ENCODE measurements at places on chromosomes 2 and 18. TPM values are rescaled to one million over a fixed set of nuclear protein-coding genes. Genes with fewer than 3 reads are reported as not detected.

The DSG1 gene
- total RNA-seq, result not detected

The IL18R1 gene
- total RNA-seq, result 50.2 TPM

The SERPINB12 gene
- not detected for total RNA-seq

The NTSR2 gene
- not detected for total RNA-seq

The RAD51AP2 gene
- not detected for total RNA-seq

The IL1F10 gene
- total RNA-seq, result not detected

The SPIRE1 gene
- 7.6 TPM for total RNA-seq

The PLEKHB2 gene
- total RNA-seq, result 66.7 TPM

The GTF2A1L gene
- total RNA-seq, result not detected

The MYOM1 gene
- total RNA-seq, result 0.75 TPM

The SFTPB gene
- total RNA-seq, result not detected

The LONRF2 gene
- total RNA-seq, result 0.23 TPM

The STARD6 gene
- not detected for total RNA-seq

The PRSS56 gene
- not detected for total RNA-seq

The TMEM200C gene
- not detected for total RNA-seq

The TDRD15 gene
- total RNA-seq, result not detected

The EGR4 gene
- 1.2 TPM for total RNA-seq

The GREB1L gene
- not detected for total RNA-seq

The KIF1A gene
- 0.47 TPM for total RNA-seq

All from activated CD4-positive, alpha-beta T cell treated with anti-CD3 and anti-CD28 coated beads, Interleukin-2, amount 10 ng/mL, durations not matched to agents 24 days and 14 days (primary cell).